Lower leg skin (tissue), 4 donors: ENCODE measurements at places on chromosomes 6 and 20. TPM values are rescaled to one million over a fixed set of nuclear protein-coding genes. Genes with fewer than 3 reads are reported as not detected.
A peak's percentile ranks its signal among the peaks of the same experiment; 100 is the strongest.

DNA sequence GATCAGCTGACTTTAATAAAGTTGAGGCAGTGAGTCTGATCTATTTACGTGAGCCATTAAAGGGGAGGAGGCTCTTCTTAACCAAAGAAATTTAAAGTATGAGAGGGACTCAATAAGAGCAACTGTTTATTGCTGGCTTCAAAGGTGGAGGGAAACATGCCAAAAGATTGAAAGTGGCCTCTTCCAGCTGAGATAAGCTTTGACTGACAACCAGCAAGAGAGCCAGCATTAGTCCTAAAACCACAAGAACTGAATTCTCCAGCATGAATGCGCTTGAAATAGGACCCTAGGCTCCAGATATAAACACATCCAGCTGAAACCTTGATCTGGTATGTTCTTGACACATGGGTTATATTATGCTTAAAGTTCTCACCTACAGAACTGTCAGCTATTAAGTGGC is 123.1 kb upstream of the GJE1 start:
- DNase-seq: no peak

The TBC1D22B gene
- total RNA-seq: 18.2 TPM

DNA sequence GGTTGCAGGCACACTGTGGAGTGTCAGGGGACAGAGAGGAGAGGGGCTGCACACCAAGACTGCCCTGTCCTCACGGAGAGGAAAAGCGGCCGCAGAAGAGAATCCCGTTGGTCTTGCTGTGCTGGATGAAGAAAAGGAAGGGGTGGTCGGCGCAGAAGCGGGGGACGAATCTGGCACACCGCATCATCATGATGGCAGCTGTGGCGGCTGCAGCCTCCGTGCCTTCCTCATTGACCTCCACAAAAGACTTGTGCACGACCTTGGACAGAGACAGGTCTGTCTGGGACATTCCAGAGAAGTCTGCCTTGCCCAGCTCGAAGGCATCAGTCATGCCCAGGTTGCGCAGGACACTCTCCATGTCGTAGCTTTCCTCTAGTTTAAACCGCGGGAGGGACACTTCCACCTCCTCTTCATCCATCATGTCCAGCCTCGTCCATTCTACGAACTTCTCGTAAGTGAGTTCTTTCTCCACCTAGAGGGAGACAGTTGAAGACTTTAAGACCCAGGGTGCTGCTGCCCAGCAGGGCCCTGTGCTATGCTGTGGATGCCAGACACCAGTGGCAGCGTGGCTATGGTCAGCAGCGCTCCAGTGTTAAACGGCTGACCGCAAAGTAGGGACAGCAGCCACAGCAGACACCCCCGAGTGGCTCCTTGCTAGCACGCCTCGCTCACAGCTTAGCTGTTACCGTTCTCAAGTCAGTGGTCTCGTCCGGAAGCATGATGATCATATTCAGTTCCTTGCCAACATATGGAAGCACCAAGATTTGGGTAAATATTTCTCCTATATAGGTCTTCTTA is 22.9 kb downstream of the SERPINB6 start:
- DNase-seq: peak; percentile 9

DNA sequence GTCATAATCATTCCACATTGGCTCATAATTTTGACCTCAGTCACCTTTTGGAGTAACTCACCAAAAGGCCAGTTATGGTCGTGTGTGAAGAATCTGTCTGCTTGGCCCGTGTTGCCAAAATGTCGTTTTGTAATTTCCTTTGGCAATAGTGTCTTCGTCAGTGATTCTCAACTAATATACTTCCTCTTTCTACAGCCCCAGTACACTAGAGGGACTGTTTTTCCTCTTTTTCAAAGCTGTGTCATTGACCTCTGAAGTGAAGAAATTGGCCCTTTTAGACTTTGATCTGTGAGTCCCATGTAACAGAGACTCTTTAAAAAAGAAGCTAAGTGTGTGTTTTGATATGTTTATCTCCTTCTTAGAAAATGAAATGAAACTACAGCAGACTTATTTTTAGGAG is 5.2 kb downstream of the FOXO3 start:
- DNase-seq: peak; percentile 89

GRCh38 chr6:48109944-48110343 is 1.1 kb downstream of the PTCHD4 start:
- no peak for DNase-seq

GRCh38 chr6:156844089-156844488 is 66.9 kb downstream of the ARID1B start:
- DNase-seq: no peak

The LAMA2 gene
- 24.0 TPM for total RNA-seq

The ZC2HC1B gene
- total RNA-seq: not detected

DNA sequence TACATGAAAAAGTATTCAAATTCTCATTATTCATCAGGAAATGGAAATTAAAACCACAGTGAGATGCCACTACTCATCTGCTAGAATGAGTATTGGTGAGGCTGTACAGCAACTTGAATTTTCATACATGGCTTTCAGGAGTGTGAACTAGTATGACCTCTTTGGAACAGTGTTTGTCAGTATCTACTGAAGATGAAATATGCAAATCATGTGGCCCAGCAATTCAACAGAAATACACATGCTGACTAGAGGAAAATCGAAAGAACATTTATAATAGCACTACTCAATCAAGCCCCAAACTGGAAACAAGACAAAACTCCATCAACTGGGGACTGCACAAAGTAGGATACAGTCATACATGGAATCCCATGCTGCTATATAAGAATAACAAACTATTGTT is 102.2 kb downstream of the DCDC2 start:
- no peak for DNase-seq

The GPX5 gene
- not detected for total RNA-seq

The PSORS1C2 gene
- total RNA-seq: 35.6 TPM
